ENCODE measurements at places on chromosomes 5 and 9. TPM values are rescaled to one million over a fixed set of nuclear protein-coding genes. Genes with fewer than 3 reads are reported as not detected.

ZNF366 gene
- 0.94 TPM for total RNA-seq

PCDHB15 gene
- total RNA-seq = 2.6 TPM

GRCh38 chr9:1794547-1795270 is 220.4 kb upstream of the SMARCA2 start:
- no peak for DNase-seq

DNA sequence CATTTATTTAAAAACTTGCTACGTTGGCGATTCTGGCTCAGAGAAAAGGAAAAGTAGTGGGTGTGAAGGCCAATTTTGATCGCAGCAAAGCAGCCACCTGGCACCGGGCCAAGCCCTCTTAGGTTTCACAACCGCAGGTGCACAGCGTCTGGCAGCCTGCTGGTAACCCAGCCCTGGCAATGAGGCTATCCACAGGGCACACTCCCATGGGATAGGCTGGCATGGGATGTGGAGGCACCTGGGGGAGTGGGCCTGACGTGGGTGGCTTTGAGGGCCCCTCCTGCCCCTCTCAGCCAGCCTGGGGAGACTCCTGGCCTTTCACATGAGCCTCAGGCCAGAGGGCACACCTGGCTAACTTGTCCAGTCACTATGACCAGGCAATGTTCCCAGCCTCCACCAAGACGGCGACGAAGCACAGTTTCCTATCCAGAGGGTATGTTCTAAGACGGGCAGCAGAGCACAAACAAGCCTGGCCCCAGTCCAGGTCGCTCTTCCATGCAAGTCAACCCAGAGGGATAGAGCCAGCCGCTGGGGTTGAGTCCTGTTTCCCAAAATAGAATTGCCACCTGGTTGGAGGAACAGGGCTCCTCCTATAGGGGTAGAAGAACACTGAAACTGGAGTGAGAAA is 19.0 kb downstream of the CMBL start:
- peak; percentile 92 for DNase-seq

DNA sequence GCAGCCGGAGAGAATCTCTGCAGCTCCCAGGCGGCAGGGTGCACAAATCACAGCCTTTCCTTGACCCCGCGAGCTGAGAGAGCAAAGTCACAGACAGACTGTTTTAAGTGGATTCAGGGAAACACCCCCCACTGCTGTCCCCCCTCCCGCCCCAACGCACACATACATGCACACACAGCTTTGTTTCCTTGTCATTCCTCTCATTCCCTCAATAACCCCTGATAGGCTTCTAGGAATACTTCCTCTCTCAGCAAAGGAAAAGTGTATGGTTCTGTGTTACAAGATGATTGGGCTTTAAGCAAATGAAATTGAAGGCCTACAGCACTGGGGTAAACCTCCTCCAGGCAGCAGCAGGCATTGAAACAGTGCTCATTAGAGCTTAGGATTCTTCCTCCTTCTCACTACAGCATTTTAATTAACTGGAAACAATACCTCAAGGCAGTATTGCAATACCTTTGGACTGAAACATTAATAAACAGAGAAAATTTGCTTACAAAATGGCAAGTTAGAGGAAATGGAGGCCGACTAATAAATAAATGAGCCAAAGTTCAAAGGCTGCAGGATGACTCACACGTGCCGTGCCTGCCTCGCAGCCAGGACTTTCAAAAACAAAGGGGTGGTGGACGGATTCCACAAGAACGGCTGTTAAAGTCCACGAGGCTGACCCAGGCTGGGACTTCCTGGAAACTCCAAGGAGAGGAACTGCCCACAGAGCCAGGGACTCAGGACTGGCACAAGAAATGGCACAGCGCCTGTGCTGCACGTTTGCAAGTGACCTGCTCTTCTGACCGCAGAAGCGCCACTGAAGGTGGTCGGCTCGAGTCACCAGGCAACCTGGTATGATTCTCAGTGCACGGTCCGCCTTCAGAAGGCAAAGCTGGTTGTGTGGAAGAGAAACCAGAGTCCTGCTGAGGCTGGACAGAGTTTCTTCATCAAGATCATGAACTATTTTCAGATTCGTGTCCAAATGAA is 236.2 kb downstream of the SYK start:
- peak; percentile 68 for DNase-seq

- no peak for DNase-seq
Observed at GRCh38 chr9:76290555-76290954, 103.7 kb downstream of the RFK start.

DNA sequence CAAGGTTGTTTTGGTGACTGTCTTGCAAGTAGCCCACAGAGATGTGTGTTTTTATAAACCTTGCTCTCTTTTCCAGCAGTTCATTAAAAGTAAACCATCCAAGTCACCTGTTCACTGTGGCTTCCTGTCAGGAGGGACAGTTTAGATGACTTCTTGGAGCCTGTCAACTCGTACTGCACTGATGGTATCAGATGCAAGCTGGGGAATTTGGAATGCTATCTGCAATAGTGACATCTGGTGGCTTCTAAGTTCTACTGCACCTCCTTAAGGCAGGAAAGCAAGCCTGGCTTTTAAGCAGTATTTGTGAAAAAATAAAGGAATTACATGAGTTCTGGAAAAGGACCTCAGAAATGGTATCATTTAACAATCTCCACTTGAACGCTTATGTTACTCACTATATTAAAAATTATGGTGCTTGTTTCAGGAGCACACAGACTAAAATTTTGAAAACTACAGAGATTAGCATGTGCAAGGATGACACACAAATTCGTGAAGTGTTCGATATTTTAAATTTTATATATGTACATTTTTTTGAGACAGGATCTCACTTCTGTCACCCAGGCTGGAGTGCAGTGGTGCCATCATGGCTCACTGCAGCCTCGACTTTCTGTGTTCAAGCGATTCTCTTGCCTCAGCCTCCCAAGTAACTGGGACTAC is 164.0 kb downstream of the TTC39B start:
- DNase-seq = no peak

- no peak for DNase-seq
Observed at GRCh38 chr5:55742778-55743177, 4.9 kb downstream of the DDX4 start.

- no peak for DNase-seq
Observed at GRCh38 chr5:157463081-157463480, 3.1 kb downstream of the NIPAL4 start.

DNA sequence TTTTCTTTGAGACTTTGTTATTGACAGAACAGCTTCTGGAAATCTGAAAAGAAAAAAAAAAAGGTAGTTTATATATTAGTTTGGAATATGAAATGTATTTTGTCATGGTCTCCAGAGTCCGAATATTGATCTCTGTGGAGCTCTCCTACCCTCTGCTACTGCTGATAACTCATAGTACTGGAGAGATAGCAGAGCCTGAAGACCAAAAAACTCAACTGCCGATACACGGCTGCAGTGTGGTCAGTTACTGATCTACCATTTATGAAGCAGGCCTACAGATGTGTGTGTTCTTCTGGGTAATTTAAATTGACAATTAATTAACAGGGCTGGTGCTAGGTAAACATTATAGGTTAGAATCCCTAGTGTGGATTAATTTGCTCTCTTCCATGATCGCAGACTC is 3.8 kb upstream of the FAM120A start:
- DNase-seq = no peak

- DNase-seq = no peak
Observed at GRCh38 chr5:142846406-142846805, 76.2 kb downstream of the ARHGAP26 start.

GRCh38 chr5:81420039-81420667 is 26.2 kb upstream of the ACOT12 start:
- DNase-seq = no peak

GRCh38 chr9:135219676-135220600 is 132.5 kb downstream of the OLFM1 start:
- DNase-seq = peak; percentile 30
